ENCODE measurements at places on chromosomes 11 and 22.
A peak's percentile ranks its signal among the peaks of the same experiment; 100 is the strongest.

GRCh38 chr11:1178906-1179305 is 21.2 kb downstream of the MUC5AC start:
- no peak overlapping the region for H3K4me3 ChIP-seq
- H3K27ac ChIP-seq = no peak overlapping the region
- DNase-seq = no peak

DNA sequence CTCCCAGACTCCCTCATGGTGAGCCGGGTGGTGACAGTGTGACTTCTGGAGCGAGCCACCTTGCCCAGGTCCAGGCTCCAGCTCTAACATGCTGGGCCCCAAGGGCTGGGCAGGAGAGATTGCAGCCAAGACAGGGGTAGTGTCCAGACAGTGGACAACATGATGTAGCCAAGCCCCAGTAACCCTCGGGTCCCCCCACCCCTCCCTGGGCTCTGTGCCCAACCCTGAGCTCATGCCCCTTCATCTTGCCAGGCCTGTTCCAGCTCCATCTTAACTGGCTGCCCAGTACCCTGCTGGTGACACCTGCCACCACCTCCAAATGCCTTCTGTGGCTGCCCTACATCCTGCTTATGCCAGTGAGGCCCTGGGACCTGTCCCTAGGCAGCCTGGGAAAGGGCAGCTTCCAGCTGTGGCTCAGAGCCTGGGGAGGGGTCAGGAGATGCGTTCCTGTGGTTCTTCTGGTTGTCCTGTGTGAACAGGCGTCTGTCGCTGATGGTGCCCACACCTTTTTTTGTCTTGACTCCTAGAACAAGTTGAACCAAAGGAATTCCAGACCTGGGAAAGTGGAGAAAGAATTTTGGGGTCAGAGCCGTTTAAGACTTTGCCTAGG is 12.5 kb upstream of the SYT12 start:
- H3K4me1 ChIP-seq = no peaks in the 10 kb centered on the region
- H3K27me3 ChIP-seq = no peaks in the 10 kb centered on the region
- no peak overlapping the region for H3K27ac ChIP-seq
- DNase-seq = no peak
- no peak overlapping the region for H3K4me3 ChIP-seq

GRCh38 chr11:132943706-132944568 is 588.4 kb downstream of the OPCML start:
- no peak for DNase-seq
- H3K36me3 ChIP-seq = peaks cover 4% of the 10 kb centered on the region
- H3K4me3 ChIP-seq = no peak overlapping the region
- no peak overlapping the region for H3K27ac ChIP-seq
- no peaks in the 10 kb centered on the region for H3K27me3 ChIP-seq

DNA sequence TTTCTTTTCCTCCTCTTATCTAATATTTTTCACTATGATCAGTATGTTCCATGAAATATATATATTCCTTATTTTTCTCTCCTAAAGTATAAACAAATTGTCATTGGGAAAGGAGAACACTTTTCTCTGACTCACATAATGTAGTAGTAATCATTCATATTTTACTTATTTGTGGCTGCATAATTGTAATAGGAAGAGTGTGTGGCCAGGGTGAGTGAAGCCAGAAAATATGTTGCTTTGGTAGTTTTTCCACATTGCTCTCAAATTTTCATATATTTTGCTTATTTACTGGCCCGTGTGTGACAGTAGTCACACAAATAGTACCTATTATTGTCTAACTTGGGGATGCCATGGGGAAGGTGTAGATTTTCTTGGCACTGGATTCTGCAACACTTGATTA is 172.1 kb downstream of the DYNC2H1 start:
- no peak overlapping the region for H3K27ac ChIP-seq
- H3K36me3 ChIP-seq = no peaks in the 10 kb centered on the region
- H3K27me3 ChIP-seq = no peaks in the 10 kb centered on the region

DNA sequence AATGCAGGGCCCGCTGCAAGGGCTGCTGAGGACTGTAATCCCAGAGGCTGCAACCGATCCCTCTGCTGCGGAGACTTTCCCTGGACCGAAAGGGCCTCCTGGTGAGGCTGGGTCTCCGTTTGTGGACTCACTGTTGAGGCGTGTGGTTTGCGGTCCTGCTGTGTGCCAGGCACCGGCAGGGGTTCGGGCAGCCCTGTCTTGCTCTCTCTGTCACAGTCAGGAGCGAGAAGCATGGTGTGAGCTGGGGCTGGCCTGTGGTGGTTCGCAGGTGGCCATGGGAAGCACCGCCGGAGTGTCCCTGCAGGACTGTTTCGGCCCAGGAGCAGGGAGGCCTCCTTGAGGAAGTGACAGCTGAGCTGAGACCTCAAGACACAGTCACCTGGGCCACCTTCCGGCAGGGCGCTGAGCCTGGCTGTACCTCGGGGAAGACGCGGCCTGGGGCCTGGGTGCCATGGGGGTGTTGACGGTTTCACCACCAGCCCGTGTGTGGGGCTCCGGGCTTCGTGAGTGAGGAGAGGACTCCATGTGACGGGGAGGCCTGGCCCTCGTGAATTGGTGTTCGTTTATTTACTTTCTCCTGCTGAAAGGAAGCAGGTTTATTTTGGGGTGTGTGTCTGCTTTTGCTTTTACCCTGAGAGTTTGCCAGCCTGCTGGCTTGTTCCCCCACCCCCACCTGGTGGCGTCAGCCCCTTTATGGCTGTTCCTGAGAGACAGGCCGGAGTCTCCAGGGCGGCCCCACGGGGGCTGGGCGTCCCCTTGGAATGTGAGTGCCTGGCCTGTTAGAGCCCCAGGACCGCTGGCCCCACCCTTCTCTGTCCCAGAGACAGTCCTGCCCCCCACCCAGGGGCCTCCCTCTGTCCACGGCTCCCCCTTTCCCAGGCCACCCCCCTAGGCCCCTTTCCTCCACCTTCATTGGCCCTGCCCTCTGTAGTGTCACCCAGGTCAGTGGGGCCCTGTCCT is 122.5 kb downstream of the KCNQ1OT1 start:
- no peak for DNase-seq
- no peaks in the 10 kb centered on the region for H3K4me1 ChIP-seq
- H3K4me3 ChIP-seq = no peak overlapping the region
- no peak overlapping the region for H3K27ac ChIP-seq
- no peaks in the 10 kb centered on the region for H3K36me3 ChIP-seq

DNA sequence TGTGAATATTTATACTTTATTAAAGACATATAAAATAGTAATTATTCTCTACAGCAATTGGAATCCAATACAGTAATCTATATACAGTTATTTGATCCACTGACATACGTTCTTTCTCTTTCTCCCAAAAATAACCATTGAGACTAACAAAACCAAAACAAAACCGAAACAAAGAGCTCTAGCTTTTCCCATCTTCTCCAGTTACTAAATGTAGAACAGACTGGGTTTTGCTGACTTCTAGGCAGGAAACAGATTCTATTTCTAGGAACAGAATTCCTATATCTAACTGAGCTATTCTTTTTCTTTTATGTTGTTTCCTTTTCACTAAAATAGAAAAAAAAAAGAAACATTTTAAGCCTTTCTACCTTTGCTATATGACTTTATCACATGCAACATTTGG is 80.1 kb downstream of the PACS1 start:
- H3K4me1 ChIP-seq = no peaks in the 10 kb centered on the region
- no peaks in the 10 kb centered on the region for H3K36me3 ChIP-seq
- DNase-seq = no peak
- H3K27ac ChIP-seq = no peak overlapping the region
- no peak overlapping the region for H3K4me3 ChIP-seq
- H3K27me3 ChIP-seq = no peaks in the 10 kb centered on the region

DNA sequence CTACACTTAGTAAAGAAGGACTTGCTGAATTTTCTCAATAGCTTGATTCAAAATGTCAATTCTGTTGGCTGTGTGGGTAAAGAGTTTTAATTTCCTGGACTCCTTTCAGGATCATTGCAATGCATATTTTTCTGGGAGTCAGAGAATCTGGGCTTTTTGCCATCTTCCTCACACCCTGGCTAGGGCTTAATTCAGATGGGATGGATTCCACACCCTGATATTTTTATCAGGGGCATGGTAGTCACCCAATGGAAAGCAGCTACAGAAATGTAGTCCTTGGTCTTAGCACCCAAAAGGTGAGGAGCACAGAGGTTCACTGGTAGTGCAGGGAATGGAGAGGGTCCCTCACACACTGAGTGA is 79.3 kb downstream of the SGSM3 start:
- peaks cover 10% of the 10 kb centered on the region for H3K36me3 ChIP-seq
- H3K27ac ChIP-seq = peak overlapping the region; percentile 31

DNA sequence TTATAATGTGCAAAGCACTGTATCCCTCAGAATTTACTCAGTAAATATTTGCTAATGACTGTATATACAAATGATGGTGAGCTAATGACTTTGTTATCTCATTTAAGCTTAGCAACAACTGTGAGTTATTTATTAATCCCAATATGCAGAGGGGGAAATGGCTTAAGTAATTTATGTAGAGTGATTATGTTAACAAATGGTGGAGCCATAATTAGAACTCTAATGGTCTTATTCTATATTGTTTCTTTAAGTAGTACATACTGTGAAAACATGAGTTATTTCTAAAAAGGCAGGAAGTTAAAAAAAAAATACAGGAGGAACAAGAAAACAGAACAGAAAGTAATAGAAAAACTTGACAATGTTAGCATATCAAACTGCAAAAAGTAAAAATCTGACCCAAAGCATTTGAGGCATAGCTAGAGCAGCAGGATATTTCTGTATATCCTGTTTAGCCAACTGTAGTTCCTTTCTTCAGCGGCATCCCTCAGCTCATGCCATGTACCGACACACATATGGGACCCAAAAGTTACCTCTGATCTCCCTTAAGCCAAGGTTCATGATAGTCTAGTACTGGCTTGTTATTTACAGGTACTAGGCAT is 94.2 kb downstream of the FCHSD2 start:
- peaks cover 8% of the 10 kb centered on the region for H3K4me1 ChIP-seq
- no peak overlapping the region for H3K27ac ChIP-seq

GRCh38 chr11:69928121-69928520 is 108.9 kb upstream of the FGF3 start:
- no peak overlapping the region for H3K4me3 ChIP-seq
- no peak overlapping the region for H3K27ac ChIP-seq
- peaks cover 3% of the 10 kb centered on the region for H3K36me3 ChIP-seq
- peaks cover 24% of the 10 kb centered on the region for H3K27me3 ChIP-seq
- H3K4me1 ChIP-seq = no peaks in the 10 kb centered on the region
- DNase-seq = no peak

- peaks cover 25% of the 10 kb centered on the region for H3K36me3 ChIP-seq
- H3K27me3 ChIP-seq = no peaks in the 10 kb centered on the region
- no peak overlapping the region for H3K4me3 ChIP-seq
- no peaks in the 10 kb centered on the region for H3K4me1 ChIP-seq
- DNase-seq = no peak
Measured at GRCh38 chr22:45210174-45210573, 30.5 kb downstream of the KIAA0930 start.

- no peaks in the 10 kb centered on the region for H3K4me1 ChIP-seq
- no peak overlapping the region for H3K4me3 ChIP-seq
- peaks cover 13% of the 10 kb centered on the region for H3K27me3 ChIP-seq
- H3K27ac ChIP-seq = no peak overlapping the region
- no peak for DNase-seq
- no peaks in the 10 kb centered on the region for H3K36me3 ChIP-seq
Measured at GRCh38 chr11:82996966-82997606, 74.6 kb downstream of the RAB30 start.

DNA sequence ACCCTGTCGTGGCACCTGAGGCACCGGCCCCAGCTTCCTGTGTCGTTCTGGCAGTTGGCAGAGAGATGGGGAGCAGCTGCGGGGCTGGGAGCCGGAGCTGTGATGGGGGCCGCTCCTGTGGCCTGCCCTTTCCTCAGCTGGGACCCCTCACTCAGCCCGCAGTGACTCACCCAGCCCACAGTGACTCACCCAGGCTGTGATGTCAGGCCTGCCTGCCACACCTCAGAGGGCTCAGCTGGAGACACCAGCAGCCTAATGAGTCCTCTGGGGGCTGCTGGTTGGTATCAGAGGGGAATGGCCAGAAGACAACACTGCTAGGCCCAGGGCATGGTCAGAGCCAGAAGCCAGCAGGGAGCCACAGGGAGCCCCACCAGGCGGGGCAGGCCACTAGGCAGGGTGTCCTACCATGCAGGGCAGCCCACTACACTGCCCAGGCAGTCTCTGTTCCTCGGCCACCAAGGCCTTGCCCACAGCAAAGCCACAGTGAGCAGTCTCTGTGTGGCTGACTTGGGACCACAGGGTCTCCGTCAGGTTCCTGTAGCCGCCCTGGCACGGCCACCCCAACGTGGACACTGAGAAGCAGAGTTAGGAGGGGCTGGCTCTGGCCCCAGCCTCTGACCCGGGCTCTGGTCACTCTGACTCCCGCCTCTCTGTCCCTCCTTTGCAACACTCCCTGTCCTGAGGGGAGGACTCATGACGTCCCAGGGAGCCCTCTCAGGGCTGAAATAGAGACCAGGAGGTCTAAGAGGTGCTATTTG is 4.2 kb upstream of the FXYD2 start:
- H3K27ac ChIP-seq = peak overlapping the region; percentile 47
- H3K27me3 ChIP-seq = no peaks in the 10 kb centered on the region
- DNase-seq = peak; percentile 71
- H3K4me3 ChIP-seq = peak overlapping the region; percentile 30

DNA sequence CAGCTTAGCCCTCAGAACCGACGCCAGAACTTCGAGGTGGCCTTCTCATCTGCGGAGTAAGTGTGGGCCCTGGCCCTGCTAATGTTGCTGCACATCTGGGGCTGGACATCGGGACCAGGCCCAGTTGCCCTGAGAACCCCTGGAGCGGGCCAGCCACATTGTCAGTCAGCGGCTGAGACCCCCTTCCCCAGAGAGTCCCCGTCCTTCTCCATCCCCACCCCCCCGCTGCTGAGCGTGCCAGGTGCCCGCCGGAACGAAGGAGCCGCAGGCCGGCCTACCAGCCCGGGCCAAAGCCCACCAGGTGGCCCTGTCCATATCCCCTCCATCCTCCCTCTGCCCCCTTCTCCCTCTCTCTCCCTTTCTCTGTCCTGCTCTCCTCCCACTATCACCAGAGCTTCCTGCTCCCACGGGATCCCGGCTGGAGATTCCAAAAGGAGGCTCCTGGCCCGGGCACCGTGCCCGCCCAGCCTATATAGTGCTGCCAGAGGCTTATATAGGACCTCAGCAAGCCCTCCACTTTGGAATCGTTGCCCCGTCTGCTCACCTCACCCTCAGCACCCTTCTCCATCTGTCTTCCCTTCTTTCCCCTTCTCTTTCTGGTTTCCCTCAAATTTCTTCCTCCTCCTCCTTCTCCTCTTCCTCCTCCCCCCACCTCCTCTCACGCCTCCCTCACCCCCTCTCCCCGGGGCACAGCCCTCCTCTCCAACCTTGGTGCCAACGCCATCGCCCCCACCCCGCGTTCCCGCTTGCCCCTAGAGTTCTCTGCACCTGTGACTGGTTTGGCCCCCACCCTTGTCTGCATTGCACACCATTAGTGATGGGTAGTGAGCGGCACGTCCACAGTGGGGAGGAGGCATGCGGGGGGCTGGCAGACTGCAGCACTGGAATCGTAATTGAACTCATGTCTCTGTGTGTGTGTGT is 7.3 kb downstream of the SELENOM start:
- H3K4me3 ChIP-seq = no peak overlapping the region
- no peak overlapping the region for H3K27ac ChIP-seq
- no peak for DNase-seq
- no peaks in the 10 kb centered on the region for H3K27me3 ChIP-seq
- peaks cover 22% of the 10 kb centered on the region for H3K36me3 ChIP-seq

Measured in Calu3 (cell line).